ENCODE measurements at places on chromosomes 6 and 20.

- no peak for DNase-seq
These were observed 9.9 kb downstream of the MOG start for GRCh38 chr6:29666826-29667130.

DNA sequence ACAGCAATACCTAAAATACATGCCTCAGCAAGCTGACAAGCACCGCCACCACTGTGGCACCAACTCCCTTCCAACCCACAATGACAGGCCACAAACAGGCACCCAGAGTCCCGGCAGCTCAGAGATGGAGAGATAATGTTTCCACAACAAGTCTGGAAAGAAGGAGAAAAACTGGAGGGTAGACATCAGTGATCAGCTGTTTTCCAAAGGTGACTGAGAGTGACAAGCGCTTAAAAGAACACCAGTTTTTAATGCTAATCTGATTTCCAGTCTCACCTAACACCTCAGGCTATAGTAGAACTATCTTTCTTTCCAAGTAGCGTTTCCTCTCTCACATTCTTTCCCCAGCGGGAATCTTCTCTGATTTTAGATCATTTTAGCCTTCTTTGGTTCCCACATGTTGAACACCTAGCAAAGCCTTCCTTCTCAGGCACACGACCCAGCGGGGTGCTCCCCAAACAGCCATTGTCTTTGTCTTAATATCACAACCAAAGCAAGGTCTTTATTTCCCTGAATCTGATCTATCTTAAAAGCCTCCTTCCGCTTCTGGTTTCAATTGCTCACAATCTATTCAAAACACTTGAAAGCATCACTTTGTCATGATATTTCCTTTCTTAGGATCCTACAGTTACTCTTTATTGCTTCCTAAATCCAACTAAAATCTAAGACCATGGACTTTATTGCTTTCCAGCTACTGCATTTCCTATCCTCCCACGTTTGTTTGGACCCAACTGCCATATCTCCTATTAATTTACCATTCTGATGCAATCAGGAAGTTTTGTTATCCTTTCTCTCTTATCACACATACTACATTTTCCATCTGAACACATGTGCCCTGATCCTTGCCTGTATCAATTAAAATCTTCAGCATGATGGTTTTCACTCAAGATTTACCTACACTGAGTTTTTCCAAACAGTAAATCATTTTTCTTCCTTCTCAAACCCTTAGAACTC lies 282.7 kb downstream of the ADGB start:
- no peak for DNase-seq

GRCh38 chr20:1803932-1804501 lies 91.2 kb upstream of the SIRPA start:
- no peak for DNase-seq

DNA sequence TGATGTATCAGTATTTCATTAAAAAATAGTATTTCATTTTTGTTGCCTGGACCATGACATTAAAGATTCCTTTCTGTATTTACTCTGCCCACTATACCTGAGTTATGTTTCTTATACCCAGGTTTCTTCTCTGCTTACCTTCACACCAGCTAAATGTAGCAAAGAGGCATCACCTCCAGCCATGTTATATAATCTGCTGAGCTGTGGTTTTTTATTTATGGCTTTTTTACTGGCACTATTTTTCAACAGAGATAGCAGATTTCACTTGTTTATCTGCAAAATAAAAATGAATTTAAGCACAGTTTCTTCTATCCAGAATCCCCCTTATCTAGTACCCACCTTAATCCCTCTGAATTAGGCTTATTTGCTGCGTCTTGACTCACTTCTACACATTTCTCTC lies 979.0 kb upstream of the MAN1A1 start:
- DNase-seq: no peak

DNA sequence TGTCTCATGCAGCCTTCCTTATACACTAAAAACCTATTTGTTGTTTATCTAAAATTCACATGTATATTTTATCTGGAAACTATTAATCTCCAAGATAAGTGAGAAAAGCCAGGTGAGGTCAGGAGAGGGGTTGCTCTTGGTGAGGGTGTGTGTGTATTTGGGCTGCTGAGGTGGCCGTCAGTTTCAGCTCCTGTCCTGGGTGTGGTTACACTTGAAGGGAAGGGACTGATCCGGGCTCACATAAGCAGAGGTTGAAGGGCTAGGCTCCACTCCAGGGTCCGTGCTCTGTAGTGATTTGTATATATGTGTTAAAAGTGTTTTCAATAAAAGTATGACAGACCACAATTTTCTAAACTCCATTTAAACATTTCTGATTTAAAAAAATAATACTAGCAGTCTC lies 13.5 kb upstream of the SNAI1 start:
- DNase-seq: no peak

- DNase-seq: peak; percentile 32
These were observed 39.6 kb downstream of the OR2B2 start for GRCh38 chr6:27872642-27873020.

GRCh38 chr6:32522302-32523047 lies 7.6 kb downstream of the HLA-DRB5 start:
- DNase-seq: no peak

DNA sequence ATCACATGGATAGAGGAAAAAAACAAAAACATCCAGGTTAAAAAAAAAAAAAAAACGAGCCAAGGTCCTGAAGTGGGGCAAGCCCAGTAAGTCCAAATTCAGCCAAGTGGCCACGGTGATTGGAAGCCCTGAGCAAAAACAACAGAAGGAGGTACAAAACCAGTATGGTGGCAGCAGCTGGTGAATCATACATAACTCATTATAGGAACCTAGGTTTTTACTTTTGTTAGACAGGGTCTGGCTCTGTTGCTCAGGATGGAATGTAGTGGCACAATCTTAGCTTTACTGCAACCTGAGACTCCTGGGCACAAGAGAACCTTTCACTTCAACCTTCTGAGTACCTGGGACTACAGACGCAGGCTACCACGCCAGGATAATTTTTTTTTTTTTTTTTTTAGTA lies 22.7 kb upstream of the MYB start:
- no peak for DNase-seq

- no peak for DNase-seq
These were observed 312.8 kb upstream of the SPTLC3 start for GRCh38 chr20:12695937-12696336.

- DNase-seq: no peak
These were observed 57.6 kb downstream of the TRERF1 start for GRCh38 chr6:42394151-42394550.

GRCh38 chr6:72987301-72987700 lies 238.0 kb downstream of the KHDC1L start:
- DNase-seq: no peak

- DNase-seq: no peak
These were observed 262.8 kb upstream of the TAB2 start for GRCh38 chr6:149054559-149055194.

DNA sequence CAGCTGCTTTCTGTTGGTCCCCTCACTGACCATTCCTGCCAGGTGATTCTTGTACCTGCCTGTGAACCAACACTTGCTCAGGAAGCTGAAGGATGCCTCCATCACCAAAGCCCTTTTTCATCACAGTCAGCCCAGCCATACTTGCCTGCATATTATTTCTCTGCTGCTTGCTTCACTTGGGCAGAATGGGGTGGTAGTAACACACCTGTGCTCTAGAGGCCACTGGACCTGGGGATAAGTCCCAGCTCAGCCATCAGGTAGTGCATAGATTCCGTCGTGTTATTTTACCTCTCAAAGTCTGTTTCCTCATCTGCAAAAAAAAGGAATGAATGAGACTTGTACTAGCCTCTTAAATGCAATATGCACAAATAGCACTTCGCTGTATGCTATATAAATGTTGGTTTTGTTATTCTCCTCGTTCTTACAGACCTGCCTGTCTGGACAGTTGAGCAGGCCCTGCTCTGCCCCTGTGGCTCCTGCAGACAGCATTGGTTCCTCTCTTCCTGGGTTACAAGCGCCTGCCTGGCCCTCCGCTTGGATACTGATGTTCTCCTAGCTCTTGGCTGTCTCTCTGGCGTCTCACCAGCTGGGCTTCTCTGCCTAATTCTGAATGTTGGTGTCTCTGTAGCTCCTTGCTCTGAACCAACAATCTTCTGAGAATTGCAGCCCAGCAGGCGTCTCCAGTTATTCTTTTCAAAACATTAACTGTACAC lies 151.8 kb downstream of the UNC5CL start:
- DNase-seq: no peak

- no peak for DNase-seq
These were observed 198.7 kb downstream of the TFAP2C start for GRCh38 chr20:56827763-56828162.

- DNase-seq: no peak
These were observed 6.3 kb upstream of the ZKSCAN8 start for GRCh38 chr6:28135393-28135792.

DNA sequence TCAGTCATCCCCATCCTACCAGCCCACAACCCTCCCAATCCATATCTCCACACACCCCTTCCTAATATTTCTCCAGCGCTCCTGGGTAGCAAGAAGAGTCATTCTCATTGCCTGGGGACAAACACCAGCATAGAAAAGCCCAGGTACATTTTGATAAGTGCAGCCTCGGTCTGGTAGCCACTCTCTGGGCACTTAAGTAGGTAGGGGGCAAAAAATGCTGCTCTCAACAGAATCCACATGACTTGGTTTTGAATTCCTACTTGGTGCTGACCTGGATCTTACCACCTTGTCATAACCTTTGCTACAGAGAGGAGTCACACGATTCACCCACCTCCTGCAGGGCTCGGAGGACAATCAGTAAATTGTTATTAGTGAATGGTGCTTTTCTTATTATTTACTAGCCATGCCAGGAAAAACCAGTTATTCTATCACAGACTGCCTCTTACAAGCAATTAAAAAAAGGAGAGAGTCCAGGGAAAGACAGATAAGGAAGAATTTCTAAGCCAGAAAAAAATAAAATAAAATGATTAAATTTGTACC lies 249.1 kb downstream of the LY86 start:
- no peak for DNase-seq

- no peak for DNase-seq
These were observed 30.2 kb upstream of the BCAS1 start for GRCh38 chr20:54100563-54100962.

- DNase-seq: peak; percentile 73
These were observed 328.5 kb upstream of the PRDM1 start for GRCh38 chr6:105757512-105758200.

- no peak for DNase-seq
These were observed 27.7 kb downstream of the IL20RA start for GRCh38 chr6:137017081-137017480.

DNA sequence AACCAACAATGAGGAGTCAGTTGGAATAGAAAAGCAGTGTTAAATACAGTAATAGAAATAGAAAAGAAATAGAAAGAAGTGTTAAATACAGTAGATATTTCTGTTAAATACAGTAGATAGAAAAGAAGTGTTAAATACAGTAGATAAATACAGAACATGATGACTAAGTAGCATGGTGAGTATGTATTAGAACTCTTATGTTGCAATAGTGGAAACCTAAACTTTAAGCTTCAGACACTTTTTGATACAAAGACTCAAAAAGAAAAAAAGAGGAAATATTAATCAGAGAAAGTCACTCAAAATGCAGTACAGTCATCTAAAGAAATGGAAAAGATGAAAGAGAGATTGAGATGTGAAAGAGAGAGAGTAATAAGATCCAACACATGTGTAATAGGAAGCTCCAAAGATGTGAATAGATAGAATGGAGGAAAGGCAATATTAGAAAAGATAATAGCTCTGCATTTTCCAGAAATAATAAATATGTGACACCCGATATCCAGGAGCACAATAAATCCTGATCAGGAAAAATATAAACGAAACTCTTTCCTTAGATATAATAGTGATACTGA lies 131.5 kb upstream of the KCNK16 start:
- DNase-seq: no peak

DNA sequence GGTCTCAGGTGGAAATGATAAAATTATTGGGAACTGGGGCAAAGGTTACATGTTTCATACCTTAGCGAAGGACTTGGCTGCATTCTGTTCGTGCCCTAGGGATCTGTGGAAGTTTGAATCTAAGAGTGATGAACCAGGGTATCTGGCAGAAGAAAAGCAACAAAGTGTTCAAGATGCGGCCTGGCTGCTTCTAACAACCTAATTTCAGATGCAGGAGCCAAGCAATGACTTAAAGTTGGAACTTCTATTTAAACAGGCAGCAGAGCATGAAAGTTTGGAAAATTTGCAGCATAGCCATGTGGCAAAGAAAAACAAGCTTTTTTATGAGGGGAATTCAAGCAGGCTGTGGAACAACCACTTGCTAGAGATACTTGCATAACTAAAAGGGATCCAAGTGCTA lies 73.5 kb downstream of the CD24 start:
- no peak for DNase-seq

DNA sequence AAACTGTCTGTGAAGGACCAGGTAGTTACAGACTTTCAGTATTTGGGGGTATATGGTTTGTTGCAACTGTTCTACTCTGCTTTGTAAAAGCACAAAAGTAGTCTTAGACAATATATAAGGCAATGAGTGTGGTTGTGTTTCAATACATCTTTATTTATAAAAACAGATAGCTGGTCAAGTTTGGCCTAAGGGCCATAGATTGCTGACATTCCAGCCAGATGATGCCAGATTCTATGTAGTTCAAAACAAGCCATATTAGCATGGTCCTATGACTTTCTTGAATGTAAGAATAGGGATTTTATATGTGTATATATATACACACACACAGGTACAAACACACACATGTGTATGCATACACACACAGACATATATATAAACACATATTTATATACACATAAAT lies 201.8 kb downstream of the GRIK2 start:
- no peak for DNase-seq

DNA sequence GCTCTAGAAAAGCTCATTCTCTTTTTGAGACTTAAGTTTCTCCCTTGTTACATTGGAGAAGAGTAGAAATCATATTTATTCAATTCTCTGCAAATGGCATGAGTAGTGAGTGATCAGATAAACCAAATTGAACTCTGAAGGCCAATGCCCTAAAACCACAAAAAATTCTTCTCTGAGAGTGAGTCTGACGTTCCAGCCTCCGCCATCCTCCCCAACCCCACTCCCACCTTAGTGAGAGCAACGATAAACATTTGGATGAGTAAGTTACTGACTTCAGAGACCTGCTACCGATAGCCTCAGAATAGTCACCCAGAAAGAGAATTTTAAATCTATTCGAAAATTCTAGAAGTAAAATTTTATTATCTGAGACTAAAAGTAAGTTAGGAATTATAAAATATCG lies 94.6 kb downstream of the TFAP2A start:
- DNase-seq: no peak

GRCh38 chr6:134267917-134268361 lies 50.0 kb downstream of the SGK1 start:
- DNase-seq: no peak

DNA sequence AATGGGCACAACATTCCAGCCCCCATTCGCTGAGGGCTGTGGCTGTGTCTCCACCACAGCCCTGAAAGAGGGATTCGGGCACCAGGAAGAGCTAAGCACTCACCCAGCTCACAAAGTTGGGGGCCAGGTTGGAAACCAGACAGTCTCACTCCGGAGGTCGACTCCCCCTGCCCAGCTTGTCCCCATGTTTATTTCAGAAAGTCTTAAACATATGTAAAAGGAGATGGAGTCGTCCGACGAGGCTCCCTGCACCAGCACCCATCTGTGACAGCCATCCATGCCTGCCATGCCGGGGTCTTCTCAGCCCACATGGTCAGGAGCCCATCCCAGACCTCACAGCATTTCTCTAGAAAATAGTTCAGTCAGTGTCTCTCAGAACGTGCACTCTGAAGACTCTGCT lies 63.6 kb upstream of the STX16 start:
- no peak for DNase-seq
